ENCODE measurements at places on chromosomes 4 and X.

GRCh38 chrX:103250977-103251376 lies 4.0 kb downstream of the TCEAL8 start:
- DNase-seq = no peak

DNA sequence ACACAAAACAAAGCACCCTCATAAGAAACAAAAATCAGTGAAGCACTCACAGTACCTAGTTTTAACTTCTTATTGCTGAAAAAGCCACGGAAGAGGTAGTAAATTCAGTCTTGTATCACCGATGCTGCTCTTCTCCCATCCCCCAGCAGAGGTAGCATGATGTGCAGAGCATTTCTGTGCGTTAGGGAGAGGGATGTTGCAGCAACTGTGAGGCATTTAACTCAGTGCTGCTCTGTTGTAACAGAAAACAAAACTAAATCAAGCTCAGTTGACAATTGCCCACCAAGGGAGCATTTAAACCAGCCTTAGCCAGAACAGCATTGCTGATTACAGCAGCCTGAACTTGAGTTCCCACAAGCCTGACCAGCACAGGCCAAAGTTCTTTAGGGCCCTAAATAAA lies 1279.7 kb upstream of the ADGRL3 start:
- DNase-seq = no peak

GRCh38 chr4:102760645-102761295 lies at the start of gene MANBA:
MANBA (minus strand) TSS chr4:102760968; CDS start chr4:102760894, 74 bp downstream.
- DNase-seq = peak; percentile 78

DNA sequence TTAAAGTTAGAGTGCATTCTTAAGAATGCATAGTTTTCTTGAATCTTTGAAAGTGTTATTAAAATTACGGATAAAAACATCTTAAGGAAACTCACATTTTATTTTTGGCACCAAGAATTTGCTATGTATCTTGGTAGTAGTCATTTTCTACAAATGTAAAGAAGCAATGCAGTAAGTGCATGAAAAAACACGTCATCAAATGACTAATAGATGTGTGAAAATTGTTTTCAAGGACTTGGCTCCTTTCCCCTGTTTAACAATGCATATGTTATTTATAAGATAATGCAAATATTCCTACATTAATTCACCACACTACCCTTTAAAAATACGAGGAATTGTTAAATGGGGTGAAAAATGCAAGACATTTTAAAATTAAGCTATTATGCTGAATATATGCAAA lies 461.2 kb upstream of the PCDH7 start:
- no peak for DNase-seq

- no peak for DNase-seq
These were observed 135.2 kb downstream of the EPHA5 start for GRCh38 chr4:65535113-65535512.

GRCh38 chr4:156619154-156619934 lies 352.3 kb downstream of the PDGFC start:
- DNase-seq = no peak

DNA sequence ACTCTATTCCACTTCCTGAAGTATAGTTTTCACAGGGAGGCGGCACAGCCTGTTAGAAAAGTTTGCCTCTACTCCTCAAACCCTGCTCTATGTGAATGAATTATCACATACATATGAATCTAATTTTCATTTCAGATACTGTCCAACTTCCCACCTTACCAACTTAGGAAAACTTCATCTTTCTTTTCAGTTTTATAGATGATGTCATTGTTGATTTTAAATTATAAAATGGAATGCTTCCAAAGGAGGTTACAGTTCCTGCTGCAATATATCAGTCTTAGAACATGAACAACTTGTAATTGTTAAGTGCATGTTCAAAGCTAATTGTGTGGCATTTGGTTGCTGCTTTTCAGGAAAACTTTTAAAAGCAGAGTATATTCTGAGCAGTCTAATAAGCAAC lies 92.4 kb downstream of the NEUROG2 start:
- DNase-seq = peak; percentile 34

- DNase-seq = no peak
These were observed 3.5 kb downstream of the TMEM271 start for GRCh38 chr4:572594-572993.

DNA sequence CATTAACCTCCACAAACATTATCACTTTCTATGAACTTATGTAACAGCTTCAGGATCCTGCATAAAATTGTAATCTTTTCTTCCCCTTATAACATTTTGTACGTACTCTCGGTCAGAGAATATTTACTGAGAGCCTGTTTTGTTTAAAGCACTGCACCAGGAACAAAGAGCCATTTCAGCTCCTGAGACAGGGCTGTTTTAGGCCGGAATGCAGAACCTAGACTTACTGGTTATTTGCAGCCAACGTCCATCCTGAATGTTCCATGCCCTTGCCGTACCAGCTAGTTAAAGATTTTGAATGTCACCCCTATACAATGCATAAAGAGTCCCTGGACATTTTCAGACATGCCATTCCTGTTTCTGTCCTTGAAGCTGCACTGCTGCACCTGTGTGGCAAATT lies 248.8 kb downstream of the PCDH7 start:
- DNase-seq = no peak

GRCh38 chr4:151100531-151100930 lies 1.1 kb downstream of the RPS3A start:
- DNase-seq = no peak

- no peak for DNase-seq
These were observed 2220.3 kb upstream of the AGA start for GRCh38 chr4:179662522-179662921.

GRCh38 chrX:11976663-11977062 lies 161.6 kb upstream of the FRMPD4 start:
- DNase-seq = no peak

GRCh38 chr4:169096221-169096620 lies 86.2 kb upstream of the CBR4 start:
- no peak for DNase-seq

DNA sequence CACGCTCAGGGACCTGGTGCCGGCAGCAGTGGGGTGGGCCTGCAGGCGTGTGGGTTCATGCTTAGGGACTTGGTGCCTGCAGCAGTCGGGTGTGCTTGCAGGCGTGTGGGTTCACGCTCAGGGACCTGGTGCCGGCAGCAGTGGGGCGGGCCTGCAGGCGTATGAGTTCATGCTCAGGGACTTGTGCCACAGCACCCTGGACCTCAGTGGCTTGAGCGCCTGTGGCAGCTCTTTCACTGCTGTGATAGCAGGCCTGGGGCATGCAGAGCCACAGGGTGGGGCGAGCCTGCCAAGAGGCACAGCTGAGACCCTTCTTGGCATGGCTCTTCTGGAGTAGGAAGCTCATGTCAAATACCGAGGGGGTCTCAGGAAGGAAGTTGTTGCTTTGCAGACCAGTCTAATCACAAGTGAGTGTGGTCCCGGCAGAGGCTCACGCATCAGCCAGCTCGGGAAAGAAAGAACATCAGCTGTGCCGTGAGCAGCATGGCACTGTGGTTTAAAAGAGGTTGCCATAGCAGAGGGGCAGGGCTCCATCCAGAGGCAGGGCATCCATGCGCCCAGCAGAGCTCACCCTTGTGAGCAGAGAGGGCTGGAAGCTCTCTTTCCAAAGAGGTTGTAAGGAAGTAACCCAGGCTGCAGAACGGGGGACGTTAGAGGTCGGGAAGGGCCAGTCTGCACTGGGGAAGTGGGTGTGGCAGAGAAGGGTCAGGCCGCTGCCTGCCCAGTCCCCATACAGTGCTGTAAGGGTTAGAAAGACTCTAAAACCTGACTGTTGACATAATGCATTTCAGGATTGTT lies 21.1 kb downstream of the PIGG start:
- DNase-seq = no peak

DNA sequence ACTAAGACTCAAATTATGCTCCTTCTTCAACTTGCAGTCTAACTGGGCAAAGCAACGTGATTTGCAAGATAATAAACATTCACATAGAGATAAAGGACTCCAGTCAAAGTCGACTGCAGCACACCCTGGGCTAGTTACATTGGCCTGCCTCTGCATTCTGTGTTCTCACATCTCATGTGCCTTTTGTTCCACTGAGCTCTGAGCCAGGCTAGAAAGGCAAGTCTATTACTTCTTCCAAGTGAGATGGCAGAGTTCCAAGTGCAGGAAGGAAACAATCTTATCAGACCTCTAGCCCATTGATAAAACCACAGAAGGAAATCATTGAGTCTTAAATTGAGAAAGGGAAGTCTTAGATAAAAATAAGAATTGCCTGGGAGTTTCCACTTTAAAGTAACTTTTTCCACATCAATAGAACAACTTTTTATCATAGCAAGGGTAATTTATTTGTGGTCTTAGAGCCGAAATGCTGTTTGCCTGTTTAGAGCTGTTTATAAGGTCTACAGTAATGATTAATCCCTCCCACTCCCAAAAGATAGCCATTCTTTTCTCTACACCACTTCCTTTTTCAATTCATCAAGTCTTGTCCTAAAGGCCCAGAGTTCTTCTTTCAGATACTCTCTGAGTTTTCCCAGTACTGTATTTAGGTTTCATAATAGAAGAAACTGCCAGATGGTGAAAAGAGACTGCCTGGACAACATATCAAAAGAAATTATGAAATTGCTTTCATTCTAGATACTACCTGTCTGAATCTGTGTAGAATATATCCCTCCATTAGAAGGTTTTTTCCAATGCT lies 200.2 kb downstream of the GUCY2F start:
- DNase-seq = no peak

- DNase-seq = no peak
These were observed 53.7 kb downstream of the MSX1 start for GRCh38 chr4:4913147-4913561.

DNA sequence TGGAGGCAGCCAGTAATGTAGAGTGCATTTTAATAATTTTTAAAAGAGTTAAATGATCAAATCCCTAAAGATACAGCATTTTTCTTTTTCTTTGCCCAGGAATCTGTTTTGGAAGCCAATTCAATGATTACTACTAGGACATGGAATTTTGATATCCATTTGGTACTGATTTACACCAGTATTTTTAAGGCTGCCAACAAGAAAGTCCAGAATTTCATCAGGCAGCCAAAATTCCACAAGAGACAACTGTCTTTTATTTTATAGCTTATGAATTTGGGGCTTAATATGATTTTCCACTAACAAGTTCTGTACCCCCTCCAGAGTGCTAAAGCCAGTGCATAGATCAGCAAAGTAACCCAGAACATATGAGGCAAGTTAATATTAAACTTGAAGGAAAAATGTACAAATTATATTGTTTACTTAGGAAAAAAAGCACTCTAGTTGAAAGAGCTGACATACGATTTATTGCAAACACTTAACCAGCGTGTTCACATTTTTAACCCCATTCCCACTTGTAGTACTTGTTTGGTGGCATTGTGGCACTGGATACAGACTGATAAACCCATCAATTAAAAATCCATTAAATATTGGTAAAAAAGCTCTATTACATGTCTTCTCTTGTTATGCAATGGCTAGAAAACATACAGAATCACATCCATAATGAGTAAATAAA lies 259.7 kb downstream of the DCHS2 start:
- no peak for DNase-seq

GRCh38 chr4:88674565-88674964 lies 23.1 kb downstream of the NAP1L5 start:
- DNase-seq = peak; percentile 34

DNA sequence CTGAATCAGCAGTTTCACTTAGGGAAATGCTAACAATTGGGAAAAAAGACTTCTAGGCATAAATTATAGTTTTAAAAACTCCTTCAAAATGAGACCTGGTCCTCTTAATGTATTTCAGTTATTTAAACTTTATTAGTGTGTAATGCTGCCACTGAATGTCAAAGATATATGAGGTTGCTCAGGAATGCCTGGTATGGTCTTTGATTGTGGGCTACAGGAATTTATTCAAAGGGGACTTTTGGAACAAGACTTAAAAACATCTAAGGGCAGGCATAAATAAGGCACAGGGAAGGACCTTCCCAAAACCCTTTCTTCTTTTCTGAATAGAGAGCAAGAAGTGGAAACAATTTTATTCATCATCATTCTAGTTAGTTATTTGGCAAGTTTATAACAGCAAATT lies 439.1 kb downstream of the TLL1 start:
- peak; percentile 70 for DNase-seq

GRCh38 chr4:23884741-23885140 lies 5.1 kb downstream of the PPARGC1A start:
- DNase-seq = peak; percentile 32

DNA sequence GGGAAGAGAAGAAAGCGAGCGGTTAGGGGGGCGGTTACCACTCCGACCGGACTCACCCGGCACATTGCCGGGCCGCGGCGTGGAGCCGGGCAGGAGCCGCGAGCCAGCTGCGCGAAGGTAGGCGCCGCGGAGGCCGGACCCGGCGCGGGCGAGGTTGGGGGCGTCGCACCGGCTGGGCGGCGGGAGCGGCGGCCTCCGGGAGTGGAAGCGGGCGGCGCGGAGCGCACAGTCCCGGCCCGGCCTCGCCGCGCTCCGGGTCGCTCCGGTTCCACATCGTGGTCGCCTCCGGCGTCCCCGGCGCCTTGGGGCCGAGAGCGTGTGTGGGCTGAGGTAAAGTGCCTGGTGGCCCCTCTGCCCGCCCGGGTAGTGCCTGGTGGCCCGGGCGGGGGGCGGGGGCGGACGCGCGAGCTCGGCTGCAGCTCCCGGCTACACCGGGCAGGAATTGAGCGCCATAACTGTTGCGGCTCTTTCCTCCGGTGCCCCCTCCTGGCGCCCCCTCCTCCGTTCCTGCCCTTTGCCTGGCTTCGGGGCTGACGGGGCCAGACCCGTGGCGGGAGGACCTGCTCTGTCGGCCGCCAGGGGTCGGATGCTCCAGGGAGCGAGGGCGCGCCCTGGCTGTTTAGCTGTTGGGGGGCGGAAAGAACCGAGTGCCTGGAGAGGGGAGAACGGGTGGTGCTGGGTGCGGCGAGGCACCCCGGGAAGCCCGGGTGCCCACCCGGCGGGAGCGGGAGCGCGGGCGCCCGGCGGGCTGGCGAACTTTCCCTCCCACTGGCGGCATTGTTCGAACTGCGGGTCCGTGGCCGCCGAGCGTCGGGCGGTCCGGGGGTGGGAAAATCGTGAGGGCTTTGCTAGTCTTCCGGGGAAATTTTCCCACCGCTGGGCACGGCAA lies 626 bp downstream of the JADE3 start:
- peak; percentile 62 for DNase-seq
